Inflammatory macrophage treated with lipopolysaccharide for 4 hours (primary cell): ENCODE measurements at places on chromosomes 16 and 17.

GRCh38 chr16:10892782-10893318, 15.8 kb downstream of the CIITA start:
- DNase-seq, result no peak

GRCh38 chr16:21614896-21615295, 15.5 kb downstream of the METTL9 start:
- DNase-seq, result no peak

- peak; percentile 95 for DNase-seq
These were observed 100.1 kb upstream of the CHMP6 start for GRCh38 chr17:80891397-80892018.

GRCh38 chr16:74487634-74488495, 66.6 kb upstream of the CLEC18B start:
- DNase-seq, result no peak

GRCh38 chr17:40795019-40795667, 4.6 kb downstream of the KRT28 start:
- no peak for DNase-seq

DNA sequence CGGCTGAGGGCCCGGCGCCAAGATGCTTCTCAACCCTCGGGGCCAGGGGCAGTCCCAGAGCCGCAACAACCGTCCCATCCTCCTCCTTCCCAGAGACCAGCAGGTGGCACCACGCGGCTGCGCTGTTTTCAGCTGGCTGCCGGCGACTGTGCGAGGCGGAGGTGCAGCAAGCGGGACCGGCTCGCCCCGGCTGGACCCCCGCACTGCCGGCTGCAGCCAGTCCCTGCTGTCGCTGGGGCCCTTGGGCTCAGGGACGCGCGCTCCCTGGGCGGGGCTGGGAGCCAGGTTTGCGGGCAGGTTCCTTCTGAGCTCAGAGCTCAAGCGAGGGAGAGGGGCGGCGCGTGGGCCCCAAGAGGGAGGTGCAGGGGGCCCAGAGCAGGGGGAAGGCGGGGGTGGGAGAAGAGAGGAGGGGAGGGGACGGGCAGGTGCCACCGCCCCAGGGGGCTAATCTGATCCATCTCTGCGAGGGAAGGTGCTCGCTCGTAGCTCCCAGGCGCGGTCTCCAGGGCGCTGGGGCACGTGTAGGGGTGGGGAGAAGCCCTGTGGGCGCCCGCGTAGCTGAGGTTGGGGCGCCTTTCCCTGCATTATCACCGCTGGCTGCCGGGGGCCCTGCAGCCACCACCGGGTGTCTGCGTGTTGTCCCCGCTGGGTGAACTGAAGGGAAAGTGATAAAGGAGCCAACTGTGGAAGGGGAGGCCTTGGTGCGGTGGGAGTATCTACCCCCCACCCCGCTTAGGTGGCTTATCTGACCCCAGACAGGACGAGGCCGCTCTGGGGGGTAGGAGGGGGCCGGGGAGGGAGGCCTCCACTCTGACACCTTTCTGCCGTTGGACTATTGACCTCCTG, 24.2 kb downstream of the STAT5A start:
- peak; percentile 52 for DNase-seq

GRCh38 chr16:57061084-57061905, 31.1 kb upstream of the CPNE2 start:
- peak; percentile 59 for DNase-seq

DNA sequence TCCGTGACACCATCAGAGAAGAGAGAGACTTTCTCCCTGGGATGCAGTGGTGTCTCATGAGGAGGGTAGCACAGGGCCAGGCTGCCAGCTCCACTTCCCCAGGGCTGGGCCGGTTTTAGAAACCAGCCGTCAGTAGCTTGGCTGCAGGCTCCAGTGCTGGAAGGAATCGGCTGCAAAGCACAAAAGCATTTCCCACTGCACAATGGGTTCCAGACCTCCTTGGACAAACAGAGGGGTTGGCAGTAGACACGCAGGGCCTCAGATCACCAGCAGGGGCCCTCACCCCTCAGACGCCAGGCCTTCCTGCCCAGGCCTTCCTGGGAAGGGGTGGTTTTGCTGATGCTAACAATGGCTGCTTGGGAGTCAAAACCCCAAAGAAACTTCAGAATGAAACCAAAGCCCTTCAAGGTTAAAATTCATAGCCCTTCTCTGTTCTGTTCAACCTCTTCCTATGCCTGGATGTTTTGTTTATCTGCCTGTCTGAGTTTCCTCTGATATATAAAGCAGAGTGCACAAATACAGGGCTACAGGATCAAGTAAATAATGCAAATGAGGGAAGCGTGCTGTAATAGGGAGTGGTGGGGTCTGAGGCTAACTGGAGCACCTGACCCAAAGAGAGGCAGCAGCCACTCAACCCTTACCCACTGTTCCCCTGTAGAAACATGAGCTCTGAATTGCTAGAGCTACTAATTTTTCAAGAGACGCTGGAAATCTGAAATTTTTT, 26.2 kb downstream of the TEKT5 start:
- peak; percentile 12 for DNase-seq

DNA sequence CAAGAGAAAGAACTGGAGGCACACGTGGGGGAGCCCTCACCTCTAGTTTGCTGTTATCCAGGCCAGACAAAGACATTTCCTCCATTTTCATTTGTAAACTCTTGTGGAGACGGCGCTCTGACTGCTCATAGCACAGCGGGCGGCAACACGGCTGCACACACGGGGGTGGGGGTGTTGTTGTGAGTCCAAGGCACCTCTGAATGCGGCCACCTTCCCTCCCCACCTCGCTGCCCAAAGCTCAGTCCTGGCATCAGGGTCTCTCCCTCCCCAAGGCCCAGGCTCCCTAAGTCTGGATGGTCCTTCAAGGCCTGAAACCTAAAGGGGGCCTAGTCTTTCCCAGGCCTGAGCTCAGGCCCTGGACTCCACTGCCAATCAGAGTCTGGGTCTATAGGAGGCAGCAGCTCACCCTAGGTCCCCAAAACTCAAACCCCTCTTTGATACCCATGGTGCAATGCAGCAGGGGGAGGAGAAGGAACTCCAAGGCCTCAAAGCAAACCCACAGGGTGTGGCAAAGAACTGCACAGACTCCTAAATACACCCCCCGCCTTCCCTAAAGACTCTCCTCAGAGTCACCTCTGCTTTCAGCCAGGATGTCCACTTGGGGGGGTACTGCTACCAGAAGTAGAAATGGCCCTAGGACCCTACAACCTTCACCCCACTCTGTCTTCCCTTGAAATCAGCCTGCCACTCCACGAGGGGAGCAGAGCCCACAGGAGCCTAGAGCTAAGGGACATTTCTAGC, 1.5 kb downstream of the ATXN7L3 start:
- DNase-seq, result peak; percentile 70

DNA sequence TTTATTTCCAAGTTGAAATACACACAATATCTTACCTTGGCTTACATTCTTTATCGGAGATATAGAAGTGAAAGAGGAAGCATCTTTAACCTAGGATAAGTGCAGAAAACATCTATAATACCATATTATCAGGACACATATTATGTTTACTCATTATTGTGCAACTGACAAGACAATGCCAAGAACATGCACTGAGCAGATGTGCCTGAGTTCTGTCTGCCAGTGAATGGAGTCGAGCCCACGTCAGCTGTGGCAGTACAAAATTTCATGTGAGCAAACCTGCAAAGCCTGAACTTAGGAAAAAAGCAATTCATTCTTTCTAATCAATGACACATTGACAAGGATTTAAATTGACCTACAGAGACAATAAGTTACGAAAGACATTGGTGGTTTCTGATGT, 154.4 kb downstream of the AXIN2 start:
- DNase-seq, result no peak

DNA sequence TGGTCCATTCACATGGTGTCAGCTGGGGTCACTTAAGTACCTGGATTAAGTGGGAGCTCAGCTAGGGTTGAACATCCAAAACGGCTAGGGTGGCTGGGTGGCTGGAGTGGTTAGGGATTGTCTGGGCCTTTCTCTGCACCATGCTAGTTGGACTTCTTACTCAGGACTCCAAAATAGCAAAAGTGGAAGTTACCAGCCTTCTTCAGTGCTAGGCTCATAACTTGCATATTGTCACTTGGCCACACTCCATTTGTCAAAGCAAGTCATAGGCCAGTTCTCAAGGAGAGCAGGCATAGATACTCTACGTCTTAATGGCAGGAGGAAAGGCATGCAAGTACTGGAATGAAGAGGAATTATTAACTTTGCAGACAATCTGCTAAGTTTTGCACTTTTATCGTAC, 69.7 kb downstream of the ESRP2 start:
- no peak for DNase-seq

DNA sequence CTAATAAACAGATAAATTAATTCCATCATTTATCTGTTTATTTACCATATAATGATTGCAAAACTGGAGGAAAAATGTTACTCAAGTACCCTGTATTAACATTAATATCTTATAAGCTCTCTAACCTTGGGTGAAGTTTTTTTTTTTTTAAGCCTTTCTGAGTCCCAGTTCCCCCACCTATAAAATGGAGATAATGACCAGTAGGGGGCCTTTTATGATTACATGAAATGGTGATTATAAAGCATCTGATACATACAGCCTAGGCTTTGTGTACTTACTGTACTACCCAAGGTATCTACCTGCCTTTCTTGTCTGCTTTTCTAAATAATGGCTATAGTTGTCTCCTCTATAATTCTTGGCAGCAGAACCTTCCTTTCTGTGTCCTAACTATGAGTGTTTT, 22.6 kb downstream of the LRRC36 start:
- DNase-seq, result peak; percentile 56

DNA sequence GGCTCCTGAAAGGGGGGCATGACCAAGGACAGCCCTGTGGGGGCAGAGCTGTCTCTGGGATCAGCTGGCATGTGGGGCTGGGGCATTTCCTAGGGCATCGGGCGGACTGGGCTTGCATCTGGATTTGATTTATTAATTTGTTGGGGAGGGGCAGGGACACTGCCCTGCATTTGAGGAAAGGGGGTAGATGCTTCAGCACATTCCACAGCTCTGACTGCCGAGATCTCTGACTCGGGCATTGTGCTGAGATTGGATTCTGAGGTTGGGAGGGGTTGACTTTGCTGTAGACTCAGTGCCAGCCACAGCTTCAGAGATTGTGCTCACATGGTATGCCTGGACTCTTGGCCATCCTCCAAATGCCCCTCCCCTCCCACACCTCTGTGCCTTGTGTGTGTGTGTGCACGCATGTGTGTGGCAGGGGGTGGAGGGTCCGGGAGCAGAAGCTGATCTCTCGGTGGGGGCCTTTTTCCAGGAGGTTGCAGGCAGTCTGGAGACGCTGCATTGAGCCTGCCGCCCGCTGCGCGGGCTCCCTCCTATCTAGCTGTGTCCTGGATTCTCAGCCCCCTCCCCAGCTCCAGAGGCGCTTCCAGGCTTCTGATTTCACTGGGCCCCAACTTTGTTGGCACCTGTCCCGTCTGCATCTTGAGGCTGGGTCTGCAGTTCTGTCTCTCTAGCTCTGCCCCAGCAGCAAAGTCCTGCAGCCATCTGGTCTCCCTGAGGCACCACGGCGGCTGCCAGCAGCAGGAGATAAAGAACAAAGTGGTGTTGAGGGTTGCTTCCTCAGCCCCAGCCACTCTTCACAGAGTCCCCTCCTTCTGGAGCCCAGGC, 14.9 kb downstream of the IGFBP4 start:
- no peak for DNase-seq
